HCEC 1CT (cell line): ENCODE measurements at places on chromosomes 6 and 20.

- no peak for DNase-seq
Observed at GRCh38 chr6:169073311-169073710, 180.3 kb downstream of the THBS2 start.

- no peak for DNase-seq
Observed at GRCh38 chr6:73747289-73747688, 51.3 kb downstream of the CD109 start.

DNA sequence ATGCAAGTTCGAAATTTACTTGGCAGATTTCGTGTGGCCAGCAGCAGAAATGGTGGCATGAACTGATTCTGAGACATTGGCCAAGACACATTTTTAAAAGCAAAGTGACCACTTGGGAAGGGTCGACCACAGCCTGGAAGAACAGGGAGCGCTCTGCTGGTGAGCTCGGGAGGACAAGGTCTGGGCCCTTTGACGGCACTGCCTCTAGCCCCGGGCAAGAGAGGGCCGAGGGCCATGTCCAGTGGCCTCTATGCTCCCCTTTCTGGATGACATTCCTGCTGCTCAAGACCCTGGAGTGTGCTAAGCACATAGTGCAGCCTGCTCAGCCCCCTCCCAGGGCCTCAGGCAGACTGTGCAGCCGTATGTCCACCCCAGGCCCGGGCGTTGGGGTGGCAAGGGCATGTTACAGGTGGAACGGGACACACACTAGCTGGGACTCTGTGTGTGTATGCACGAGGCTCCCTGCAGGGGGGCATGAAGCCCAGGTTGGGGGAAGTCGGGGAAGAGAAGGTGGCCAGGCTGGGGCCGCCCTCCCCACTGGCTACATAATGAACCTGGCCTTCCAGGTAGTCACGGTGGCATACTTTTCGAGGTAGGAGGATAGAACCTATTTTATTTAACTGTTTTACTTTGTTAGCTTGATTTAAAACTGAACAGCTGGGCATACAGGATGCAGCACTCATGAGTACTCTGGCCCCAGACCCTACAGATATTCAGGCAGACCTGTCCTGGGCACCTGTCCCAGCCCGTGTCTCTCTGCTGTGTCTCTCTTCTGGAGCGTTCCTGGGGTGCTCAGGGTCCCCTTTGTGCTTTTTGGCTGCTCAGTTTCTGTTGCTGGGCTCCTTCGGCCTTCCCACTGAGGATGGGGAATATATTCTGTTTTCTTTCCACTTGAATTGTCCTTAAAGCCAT lies 6.4 kb downstream of the SYNJ2 start:
- no peak for DNase-seq

- no peak for DNase-seq
Observed at GRCh38 chr20:63979229-63979556, 249 bp downstream of the SAMD10 start.

GRCh38 chr6:108948181-108948661 lies 100.0 kb downstream of the ARMC2 start:
- DNase-seq = no peak

DNA sequence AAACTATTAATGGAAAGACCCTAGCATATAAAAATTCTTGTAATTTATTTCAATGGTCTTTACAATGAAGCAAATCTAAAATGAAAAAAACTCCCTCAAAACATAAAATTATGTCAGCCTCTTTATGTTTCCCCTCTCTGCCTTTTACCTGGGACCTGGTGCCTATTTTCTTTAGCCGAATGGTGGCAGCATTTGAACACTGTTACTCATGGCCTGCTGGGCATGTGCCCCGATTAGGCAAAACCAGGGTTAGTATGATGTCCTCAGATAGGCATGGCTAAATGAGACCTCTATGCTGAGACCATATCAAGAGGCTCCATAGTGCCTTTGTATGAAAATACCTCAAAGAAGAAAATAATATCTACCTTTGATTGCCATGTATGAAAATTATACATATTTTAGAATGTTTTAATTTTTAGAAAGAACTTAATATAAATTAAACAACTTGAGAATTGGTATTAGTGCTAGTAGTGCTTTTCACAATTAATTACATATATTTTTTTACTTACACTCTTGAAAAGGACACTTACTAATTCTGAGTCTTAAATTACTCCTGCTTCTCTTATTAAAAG lies 22.5 kb upstream of the C6orf58 start:
- peak; percentile 67 for DNase-seq

DNA sequence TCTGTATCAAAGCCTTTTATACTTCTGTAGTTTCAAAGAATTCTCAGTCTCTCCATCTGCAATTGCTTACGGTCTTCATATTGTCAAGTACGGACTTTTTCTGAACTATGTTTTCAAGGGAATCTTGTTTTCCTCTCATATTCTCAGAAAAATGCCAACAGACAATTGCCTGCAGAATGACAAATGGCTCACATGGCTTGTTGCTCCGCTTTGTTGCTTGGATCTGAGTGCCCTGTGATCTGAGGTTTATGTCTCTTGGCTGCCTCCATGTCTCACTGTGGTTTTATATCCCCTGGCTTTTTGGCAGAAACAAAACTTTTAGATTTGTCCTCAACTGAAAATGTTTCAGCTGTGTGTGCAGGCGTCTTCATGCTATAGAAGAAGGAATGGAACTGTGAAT lies 285.4 kb upstream of the CHD6 start:
- no peak for DNase-seq

DNA sequence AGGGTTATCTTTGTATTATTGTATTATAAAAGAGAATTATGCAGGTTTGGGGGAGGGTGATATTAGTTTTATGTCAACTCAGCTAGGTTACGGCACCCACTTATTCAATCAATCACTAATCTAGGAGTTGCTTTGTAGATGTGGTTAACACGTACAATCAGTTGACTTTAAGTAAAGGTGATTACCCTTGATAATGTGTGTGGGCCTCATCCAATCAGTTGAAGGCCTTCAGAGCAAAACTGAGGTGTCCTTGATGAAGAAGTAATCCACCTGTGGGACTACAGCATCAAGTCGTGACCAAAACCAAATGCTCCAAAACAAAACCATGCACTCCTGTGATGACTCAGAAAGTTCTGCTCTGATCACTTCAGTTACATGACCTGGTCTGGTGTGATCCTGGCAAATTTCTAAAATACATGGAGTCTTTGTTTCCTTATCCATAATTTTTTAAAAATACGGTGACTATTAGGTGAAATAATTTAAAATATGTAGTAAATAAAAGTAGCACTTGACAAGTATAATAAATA lies 114.1 kb downstream of the IYD start:
- no peak for DNase-seq

GRCh38 chr6:22399693-22400092 lies 102.9 kb upstream of the PRL start:
- no peak for DNase-seq

DNA sequence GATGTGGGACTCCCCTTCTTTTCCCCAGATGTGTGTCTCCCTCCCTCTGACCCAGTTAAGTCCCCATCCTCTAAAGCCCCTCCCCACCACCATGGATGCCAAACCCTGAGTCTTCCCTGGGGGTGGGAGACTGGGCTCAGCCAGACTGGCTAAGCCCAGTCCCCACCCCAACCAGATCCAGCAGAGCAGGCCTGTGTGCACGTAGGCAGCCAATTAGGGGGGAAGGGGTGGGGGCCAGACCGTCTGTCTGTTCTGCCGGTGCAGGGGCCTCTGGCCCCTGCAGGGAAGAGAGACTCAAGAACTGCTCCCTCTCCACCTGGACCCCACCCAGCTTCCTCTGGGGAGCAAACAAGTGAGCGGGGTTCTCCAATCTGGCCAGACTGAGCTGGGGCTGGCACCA lies 605 bp downstream of the COX4I2 start:
- DNase-seq = no peak

- peak; percentile 53 for DNase-seq
Observed at GRCh38 chr6:42898891-42899361, 16.9 kb upstream of the PTCRA start.

- DNase-seq = peak; percentile 80
Observed at GRCh38 chr6:6875818-6876470, 231.8 kb upstream of the RREB1 start.

GRCh38 chr20:63701051-63701328 lies 4.5 kb downstream of the TNFRSF6B start:
- no peak for DNase-seq

GRCh38 chr20:64095927-64096326 lies 11.4 kb downstream of the NPBWR2 start:
- no peak for DNase-seq

GRCh38 chr6:44024574-44025219 lies 102.6 kb downstream of the MRPL14 start:
- DNase-seq = no peak

- no peak for DNase-seq
Observed at GRCh38 chr20:44614525-44614924, 32.1 kb downstream of the PKIG start.

DNA sequence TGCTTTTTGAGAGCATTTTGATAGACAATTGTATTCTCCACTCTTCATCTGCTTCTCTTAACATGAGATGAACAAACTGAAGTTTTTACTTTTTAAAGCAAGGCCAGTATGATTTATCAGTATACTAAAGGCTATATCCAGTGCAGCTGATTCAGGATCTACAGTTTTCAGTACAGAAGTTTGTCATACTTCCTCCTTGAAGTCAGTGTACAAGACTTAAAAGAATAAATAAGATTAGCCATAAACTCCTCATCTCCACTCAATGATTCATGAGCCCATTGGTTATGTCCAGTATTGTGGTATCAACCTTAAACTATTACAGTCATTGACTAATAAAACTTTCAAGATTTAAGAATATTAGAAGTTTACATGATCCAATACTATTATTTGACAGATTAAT lies 374.8 kb upstream of the EPHA7 start:
- peak; percentile 61 for DNase-seq

DNA sequence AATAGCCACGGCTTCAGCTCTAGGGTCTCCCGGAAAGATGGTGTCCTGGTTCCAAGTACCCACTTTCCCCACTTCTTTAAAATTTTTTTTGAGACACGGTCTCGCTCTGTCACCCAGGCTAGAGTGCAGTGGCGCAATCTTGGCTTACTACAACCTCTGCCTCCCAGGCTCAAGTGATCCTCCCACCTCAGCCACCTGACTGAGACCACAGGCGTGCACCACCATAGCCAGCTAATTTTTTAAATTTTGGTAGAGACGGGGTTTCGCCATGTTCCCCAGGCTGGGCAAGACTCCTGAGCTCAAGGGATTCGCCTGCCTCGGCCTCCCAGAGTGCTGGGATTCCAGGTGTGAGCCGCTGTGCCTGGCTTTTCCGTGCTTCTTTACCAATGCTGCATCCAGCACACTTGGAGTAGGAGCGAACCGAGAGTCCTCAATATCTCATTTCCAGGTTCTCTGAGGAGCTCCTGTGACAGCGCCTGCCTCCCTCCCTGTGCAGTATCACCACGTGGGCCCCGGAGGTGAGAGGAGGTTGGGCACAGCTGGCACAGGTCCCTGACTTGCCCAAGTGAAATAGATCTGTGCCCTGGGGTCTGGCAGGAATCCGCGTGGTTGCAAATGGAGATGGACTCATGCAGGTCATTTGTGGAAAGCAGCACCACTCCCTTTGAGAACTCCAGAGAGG lies 37.3 kb downstream of the EZR start:
- no peak for DNase-seq

GRCh38 chr20:58048096-58048702 lies 180.3 kb downstream of the ANKRD60 start:
- DNase-seq = no peak

DNA sequence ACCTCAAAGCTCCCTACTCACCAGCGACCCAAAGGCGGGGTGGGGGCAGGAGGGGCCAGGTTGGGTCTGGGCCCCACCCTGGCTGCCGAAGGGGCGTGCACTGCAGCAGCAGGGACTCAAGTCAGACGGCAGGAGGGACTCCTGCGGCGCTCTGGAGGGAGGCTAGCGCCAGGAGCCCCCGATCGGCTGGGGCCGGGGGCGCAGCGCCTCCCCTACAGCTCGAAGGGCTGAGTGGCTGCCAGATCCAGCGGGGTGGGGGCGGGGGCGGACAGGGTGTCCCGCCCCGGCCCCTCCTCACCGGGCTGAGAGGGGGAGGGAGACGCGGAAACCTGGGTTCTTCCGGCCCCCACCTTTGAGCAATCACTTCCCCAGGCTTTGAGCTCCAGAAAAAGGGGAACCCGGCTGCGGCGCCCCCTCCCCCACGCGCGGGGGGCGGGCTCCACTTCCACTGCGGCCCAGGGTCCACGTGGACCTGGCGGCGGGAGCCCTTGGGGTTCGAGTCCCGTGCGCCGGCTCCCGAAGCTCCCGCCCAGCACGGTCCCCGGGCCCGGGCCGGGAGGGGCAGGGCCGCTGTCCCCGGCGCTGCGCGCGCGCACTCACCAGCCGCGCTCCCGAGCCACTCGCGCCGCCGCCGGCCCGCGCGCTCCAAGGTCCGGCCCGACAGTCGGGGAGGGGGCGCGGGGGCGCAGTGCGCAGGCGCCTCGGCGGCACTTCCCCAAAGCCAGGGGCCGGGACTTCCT lies at the start of gene RGS19:
Gene RGS19 (minus strand): TSS at position 246 of the 740 bp plus-strand sequence. CDS start 2,632 bp downstream, outside the sequence.
- DNase-seq = peak; percentile 43

DNA sequence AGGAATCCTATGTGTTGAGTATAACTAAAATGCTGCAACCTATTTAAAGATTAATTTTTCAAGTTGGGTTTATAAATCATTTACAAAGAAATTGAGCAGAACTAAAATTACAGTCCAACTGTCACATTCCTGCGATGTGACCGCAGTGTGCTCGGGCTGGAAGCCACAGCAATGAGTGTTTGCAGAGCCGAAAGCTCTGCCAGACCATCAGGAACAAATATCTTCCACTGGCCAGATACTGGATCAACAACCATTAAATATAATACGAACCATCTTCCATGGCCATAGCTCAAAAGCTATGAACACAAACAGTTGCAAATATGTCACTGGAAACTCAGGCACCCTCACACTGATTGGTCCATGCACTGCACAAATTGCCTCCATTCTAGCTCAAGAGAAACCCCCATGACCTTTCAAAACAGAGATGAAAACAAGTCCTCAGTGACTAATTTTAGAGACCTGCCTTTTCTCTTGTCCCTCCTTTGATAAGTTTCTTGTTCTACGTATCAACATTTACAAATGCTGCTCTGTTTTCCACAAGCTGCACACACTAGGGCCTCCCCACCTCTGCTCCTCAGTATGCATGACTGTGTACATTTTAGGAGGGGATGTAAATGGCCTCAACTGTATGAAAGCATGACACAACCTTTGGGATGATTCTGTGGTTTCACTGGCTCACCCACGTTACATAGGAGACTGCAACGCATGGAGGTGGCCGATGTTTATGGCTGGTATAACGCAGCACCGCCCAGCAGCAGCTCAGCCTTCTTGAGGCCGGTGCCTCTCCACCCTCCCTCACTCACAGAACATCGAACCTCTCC lies 171.7 kb downstream of the WDR27 start:
- peak; percentile 35 for DNase-seq

DNA sequence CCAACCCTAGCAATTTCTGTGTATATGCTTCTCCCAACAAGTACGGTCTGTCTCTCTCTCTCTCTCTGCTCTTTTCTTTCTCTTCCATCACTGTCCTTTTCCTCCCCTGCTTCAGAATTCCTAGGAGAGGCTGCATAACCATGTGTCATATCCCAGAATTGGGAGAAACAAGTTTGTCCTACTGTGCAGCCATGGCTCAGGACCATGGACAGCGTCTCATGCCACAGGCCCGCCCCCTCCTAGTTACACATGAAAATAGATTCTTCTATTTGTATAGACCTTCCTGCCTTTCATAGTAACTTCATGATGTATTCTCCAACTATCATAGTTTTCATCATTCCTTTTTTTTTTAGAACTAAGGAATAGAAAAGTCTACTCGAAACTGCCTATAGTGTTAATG lies 98.0 kb downstream of the FNDC1 start:
- no peak for DNase-seq

- peak; percentile 82 for DNase-seq
Observed at GRCh38 chr6:128209771-128210170, 308.9 kb upstream of the THEMIS start.

GRCh38 chr6:158222066-158222465 lies 53.9 kb downstream of the GTF2H5 start:
- no peak for DNase-seq

- DNase-seq = no peak
Observed at GRCh38 chr20:37630166-37630565, 63.7 kb upstream of the CTNNBL1 start.
